ENCODE measurements at places on chromosomes 12 and 14.

GRCh38 chr14:60254176-60254575 lies 5.2 kb downstream of the PPM1A start:
- no peak for DNase-seq

GRCh38 chr12:115942346-115942745 lies 335.1 kb downstream of the MED13L start:
- no peak for DNase-seq

DNA sequence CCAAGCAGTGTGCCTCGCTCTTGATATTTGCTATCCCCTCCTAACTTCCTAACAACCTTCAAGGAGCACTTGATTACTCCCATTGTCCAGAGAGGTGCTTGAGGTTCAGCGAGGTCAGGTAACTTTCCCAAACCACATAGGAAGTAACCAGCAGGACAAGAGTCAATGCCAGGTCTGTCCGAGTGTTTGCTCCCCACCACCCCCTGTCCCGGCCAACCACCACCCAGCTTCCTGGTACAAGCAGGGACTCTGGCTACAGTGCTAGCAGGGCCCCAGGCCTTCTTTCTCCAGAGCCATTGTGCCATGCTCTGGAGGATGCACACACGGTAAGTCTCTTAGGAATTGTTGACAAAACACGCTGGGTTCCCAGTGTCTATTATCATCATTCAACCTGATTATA lies 49.2 kb downstream of the SYNE3 start:
- DNase-seq = no peak

GRCh38 chr14:105299654-105300541 lies 903 bp downstream of the BRF1 start:
- no peak for DNase-seq

DNA sequence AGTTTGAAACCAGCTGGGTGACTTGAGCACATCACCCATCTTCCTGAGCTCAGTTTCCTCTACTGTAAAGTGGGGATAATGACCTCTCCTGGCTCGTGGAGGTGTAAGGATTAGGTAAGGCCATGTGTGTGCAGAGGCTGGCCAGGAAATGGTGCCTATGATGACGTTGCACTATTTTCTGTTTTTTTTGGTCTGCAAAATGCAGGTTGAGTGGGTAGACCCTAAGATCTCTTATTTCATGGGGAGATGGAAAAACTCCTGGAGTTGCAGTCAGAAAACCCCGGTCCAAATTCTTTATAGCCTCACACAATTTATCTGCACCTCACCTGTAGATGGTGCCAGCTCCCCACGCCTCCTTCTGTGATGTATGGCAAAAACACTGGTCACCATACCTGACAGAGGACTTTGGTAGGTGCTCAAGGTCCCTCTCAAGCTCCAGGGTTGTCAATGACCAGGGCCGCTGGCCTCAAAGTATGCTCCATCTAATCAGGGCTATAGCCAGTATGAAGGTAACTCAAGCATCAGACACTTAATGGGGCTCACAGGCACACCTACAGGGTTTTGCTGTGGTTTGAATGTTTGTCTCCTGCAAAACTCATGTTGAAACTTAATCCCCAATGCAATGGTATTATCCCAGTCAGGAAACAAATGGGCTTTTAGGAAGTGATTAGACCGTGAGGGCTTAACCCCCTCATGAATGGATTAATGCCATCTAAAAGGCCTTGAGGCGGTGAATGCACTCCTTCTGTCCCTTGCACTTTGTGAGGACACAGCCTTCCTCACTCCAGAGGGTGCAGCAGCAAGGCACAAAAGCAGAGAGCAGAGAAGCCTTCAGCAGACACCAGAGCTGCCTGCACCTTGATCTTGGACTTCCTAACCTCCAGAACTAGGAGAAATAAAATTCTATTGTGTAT lies 17.6 kb downstream of the C14orf132 start:
- no peak for DNase-seq

DNA sequence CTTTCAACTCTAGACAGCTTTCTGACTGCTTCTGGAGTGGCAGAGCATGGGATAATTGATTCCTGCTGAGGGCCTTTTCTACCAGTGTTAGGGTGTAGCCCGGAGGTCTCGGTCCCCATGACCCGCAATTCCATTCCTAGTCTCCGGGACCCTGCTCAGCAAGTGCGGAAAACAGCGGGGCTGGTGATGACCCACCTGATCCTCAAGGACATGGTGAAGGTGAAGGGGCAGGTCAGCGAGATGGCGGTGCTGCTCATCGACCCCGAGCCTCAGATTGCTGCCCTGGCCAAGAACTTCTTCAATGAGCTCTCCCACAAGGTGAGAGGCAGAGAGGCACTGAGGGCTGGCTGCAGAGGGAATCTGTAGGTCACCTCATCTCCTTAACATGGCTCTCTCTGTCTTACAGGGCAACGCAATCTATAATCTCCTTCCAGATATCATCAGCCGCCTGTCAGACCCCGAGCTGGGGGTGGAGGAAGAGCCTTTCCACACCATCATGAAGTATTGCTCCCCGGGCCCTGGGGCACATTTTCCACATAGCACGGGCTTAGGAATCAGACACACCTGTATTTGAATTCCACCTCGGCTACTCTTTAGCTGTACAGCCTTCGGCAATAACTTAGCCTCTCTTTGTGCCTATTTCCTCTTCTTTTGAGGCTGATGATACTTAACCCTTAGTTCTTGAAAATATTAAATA lies 5.6 kb upstream of the GAPDH start:
- DNase-seq = no peak

- no peak for DNase-seq
These were observed 191.6 kb downstream of the DUSP6 start for GRCh38 chr12:89160716-89161123.

- no peak for DNase-seq
These were observed 530 bp downstream of the ARL1 start for GRCh38 chr12:101407049-101407435.

DNA sequence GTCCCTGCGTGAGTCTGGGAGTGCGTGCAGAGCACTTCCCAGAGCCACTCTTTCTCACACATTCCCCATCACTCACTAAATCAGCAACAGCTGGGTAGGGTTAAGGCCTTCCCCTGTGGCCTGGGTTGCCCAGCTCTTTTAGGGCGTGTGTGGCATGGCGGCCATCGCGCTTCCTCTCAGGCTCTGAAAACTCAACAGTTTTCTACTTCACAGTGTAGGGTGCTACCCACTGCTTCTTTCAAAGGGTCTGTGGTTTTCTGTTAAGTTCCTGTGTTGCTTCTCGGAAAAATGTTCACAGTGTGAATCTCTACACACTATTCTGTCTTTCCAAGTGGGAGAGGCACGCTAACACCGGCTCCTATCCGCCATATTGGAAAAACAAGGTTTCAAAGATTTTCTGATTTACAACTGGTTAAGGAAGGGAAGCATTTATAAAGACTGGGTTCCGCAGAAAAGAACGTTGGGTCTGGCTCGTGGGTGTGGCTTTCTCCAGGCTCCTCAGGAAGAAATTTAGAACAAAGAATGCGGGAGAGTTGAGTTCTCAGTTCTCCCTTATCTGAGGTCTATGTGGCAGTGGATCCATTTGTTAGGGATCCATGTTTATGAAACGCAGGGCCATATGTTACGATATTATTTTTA lies 34.9 kb upstream of the AEBP2 start:
- DNase-seq = no peak

DNA sequence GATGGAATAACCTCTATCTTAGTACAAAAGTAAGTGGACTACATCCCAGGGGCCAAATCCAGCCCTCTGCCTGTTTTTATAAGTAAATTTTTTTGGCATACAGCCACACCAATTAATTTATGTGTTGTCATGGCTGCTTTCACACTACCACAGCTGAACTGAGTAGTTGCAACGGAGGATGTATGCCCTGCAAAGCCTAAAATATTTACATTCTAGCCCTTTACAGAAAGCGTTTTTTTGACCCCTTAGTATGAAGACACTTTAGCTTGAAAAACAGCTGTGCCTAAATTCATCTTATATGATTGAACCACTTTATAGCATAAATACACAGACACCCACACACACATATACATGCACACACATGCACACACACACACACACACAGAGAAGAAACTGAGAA lies 501.6 kb downstream of the EGLN3 start:
- no peak for DNase-seq

DNA sequence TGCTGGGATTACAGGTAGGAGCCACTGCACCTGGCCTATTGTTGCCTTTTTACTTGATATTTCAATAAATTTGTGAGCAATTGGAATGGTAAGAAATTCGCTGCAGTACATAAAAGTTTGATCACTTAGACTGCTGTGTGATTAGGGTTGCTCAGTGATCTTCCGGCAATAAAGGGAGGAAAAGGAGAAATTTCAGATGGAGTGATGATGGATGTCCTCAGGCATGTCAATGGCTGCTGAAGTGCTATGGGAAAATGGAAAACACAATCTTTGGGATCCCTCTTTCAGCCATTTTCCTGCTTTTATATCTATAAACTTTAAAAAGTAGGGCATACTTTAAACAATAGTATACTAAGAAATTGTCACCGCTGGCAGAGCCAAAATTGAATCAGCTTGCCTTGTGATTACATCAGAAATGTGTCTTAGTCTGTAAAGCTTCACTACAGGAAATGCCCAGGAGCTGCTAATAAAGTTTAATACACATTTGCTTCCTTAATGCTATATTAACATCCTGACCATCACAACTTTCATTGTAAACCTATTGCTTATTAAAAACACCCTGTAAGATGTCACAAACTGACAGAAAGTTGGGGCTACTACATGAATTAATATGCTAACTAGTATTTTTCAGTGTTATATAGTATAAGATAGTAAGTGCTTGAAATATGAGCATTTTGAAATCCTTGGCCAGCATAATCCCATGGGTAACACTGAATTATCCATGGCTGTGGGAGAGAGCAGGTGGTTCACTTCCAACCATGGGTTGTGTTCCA lies 13.7 kb upstream of the FBXL14 start:
- DNase-seq = no peak

- no peak for DNase-seq
These were observed 28.0 kb upstream of the NCOR2 start for GRCh38 chr12:124595444-124595843.

DNA sequence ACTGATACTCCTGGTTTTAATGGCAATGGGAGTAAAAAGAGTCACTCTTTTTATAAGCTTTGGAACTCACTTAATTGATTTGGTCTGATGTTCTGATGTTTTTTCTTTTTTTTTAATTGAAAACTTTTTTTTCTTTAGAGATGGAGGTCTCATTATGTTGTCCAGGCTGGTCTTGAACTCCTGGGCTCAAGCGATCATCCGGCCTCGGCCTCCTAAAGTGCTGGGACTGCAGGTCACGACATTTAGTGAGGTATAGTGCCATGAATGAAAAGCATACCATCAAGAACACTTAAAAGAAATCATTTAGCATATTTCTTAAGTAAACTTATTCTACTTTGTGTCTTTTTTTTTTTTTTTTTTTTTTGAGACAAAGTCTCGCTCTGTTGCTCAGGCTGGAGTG lies 12.7 kb upstream of the EID3 start:
- no peak for DNase-seq

DNA sequence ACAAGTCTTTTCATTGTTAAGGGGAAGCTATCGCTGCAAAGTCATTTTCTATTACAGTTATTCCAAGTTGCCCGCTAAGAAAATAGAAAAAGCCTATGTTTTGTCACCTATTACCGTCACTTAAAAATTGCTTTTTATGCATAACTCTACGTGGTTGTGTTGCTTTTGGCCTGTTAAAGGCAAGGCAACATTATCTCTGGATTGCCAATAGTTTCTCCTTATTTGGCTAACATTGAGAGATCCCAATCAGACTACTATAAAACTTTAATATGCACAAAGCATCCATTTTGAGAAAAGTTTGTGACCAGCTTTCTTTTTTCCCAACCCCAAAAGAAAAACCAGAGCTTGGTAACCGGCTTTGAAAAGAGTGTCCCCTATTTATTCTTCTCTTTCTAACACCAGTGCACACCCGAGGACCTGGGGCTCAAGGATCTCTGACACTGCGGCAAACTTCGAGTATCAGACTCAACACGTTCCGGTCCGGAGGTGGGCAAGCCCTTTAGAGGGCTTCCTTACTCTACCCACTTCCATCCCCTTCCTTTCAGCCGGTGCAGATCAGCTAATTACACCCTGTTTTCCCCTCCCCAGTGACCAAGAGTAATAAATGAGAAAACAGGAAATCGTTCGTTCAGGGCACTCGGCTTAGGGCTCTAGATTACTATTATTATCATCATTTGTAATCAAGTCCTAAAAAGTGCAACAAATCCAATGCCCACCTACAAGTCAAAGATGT lies 1.2 kb downstream of the PPP1R12A start:
- no peak for DNase-seq

DNA sequence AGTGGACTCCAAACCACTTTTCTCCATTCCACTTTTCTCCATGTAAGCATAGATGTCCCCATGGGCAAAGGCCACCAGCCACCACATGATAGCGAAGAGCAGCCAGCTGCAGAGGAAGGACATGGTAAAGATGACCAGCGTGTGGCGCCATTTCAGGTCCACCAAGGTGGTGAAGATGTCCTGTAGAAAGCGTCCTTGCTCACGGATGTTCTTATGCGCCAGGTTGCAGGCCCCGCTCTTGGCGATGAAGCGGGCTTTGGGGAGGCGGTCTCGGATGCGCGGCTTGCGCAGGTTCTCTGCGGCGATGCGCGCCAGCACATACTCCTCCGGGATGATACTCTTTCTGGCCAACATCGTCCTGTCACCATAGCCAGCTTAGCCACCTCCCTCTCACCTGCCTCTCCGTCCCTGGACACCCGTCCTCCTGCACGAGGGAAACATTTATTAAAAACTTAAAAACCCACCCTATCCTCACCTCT lies 1.2 kb downstream of the KCNJ8 start:
- no peak for DNase-seq

DNA sequence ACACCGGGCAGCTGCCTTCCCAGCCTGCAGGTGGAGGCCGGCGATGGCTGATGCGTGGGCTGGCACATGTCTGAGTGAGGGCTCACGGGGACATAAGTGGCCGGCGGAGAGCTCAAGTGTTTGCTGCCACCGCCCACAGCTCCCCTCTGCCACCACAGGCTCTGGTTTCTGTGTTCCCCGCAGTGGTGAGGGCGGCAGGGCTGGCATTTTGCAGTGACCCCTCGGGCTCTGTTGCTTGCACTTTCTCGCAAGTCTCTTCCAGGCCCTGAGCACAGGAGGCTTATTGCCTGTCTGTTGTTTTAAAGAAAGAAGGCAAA lies 271.0 kb upstream of the RTL1 start:
- no peak for DNase-seq

- DNase-seq = no peak
These were observed 7.7 kb downstream of the SSH1 start for GRCh38 chr12:108849660-108850059.

DNA sequence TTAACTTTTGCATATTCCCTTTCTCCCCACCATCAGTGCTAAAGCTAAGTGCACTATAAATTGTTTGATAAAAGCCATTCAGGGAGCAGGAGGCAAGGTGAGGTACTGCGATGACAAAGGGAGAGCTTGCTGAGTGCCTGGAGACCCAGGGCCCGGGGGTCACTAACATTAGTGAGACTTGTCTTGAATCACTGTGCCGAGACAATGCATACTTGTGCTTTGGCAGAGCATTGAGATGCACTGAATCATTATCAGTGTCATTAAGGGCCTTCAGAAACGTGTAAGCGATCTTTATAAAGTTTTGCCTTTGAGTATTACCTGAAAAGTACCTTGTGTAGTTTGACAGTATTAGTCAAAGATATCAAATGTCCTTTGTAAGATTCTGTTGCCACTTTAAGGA lies 447.5 kb downstream of the PCNX1 start:
- no peak for DNase-seq
